Ovary (tissue), 10 donors: ENCODE measurements at places on chromosomes 7 and 10.

DNA sequence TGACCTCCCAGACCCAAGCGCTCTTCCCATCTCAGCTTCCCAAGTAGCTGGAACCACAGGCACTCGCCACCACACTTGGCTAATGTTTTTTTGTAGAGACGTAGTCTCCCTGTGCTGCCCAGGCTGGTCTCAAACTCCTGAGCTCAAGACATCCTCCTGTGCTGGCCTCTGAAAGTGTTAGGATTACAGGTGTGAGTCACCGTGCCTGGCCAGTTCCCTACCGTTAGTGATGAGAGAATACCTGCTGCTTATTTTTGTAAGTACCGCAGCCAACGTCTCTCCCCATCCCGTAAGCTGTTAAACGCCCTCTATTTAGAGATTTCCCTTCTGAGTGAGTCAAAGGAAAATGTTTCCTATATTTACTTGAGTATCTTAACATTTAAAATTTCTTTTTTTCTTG lies 38.5 kb upstream of the PDLIM1 start:
- DNase-seq: no peak

DNA sequence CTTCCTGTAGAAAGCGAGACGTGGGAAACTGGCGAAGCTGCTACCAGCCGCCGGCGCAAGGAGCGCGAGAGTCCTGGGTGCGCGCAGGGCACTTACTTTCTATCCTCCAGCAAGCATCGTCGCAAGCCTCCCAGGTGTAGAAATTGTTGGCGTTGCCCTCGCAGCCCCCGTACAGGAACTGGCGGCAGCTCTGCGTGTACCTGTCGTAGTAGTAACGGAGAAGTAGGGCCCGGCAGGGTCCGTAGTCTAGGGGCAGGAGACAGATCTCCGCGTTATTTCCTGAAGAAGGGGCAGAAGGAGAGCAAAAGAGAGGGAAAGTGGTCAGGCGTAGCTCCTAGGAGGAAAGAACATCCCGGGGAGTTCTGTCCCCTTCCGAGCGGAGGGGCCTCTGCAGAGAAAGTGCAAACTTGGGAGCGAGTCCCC lies 501 bp downstream of the TFPI2 start:
- peak; percentile 65 for DNase-seq

GRCh38 chr7:123242467-123243092 lies 42.8 kb upstream of the SLC13A1 start:
- DNase-seq: no peak

GRCh38 chr7:149495785-149496641 lies 1.6 kb downstream of the ZNF746 start:
- peak; percentile 87 for DNase-seq

- DNase-seq: no peak
These were observed 6.5 kb downstream of the GDI2 start for GRCh38 chr10:5806745-5807144.

- peak; percentile 58 for DNase-seq
These were observed 993 bp downstream of the ZC3HAV1 start for GRCh38 chr7:139108266-139109187.

- DNase-seq: no peak
These were observed 9.7 kb upstream of the ADAMTS14 start for GRCh38 chr10:70662362-70663220.

- DNase-seq: no peak
These were observed 10.1 kb upstream of the MYL7 start for GRCh38 chr7:44150966-44151941.

DNA sequence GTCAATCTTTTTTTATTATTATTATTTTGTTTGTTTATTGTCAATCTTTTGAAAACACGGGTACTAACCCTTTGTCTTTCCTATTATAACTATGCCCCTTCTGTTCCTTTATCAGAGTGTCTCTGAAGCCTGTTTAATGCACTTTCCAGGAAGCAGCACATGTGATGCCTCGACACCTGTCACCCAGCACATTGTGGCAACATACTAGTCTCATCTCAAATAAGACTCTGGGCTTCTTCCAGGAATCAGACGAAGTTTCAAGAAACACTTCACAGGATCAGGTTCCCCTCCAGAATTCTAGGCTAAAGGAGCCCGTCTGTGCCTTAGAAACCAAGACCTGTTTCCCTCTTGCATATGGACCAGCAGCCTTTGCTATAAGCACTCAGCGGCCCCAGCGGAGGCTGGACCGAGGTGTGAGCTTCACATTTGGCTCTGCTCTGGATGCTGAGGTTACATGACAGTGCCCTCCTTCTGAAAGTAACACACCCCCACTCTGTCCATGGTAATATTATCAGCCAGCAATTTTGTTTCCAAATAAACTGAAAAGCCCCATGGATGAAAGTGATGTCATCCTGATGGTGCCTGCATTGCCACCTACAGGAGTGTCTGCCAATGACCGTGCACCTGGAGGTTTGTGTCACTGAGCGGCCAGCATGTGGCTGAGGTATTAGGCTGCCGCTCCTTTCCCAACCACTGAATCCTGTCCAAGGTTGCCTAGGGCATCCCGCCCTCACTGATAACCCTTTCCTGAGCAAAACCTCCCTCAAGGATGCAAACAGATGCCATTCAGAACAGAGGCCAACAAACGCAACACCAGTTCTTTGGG lies 38.1 kb downstream of the MKI67 start:
- no peak for DNase-seq

- DNase-seq: no peak
These were observed 52.9 kb upstream of the HBP1 start for GRCh38 chr7:107115762-107116540.
